ENCODE measurements at places on chromosomes 13 and 19.
A peak's percentile ranks its signal among the peaks of the same experiment; 100 is the strongest.

GRCh38 chr19:5827891-5828660 lies 11.4 kb downstream of the FUT6 start:
- peak; percentile 91 for DNase-seq

DNA sequence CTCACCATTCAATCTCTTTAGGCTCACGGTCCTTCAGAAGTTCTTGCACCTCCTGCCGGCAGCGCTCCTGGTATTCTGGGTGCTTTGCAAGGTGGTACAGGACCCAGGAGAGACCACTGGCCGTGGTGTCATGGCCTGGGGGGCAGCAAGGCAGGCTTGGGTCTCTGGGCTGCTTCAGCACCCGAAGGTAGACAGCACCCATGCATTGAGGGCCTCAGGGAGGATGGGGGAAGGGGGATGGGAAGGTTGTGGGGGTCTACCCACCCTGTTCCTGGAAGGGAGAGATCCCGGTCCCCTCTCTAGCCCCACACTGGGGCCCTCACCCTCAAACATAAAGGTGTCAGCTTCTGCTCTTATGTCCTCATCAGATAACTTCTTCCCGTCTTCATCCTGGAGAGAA lies 12.0 kb downstream of the CYP4F2 start:
- DNase-seq: no peak

GRCh38 chr19:45247136-45247535 lies 1.9 kb upstream of the EXOC3L2 start:
- no peak for DNase-seq

DNA sequence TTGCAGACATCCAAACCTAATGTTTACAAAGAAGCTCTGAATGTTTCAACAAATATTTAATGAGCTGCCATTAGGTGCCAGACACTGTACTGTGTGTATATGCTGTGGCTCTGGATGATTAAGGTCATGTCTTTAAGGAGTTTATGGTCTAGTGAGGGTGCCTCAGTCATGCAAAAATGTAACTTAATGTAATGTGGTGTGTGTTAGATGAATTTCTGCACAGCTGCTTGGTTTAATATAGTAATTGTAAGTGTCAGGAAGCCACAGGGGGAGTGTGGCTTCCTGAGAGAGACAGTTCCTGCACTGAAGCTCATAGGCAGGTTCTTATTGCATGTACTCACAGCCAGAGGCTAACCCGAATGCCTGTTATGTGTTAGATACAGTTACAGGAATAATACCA lies 43.3 kb downstream of the SPATA13 start:
- no peak for DNase-seq

GRCh38 chr19:35330475-35330874 lies 1.5 kb downstream of the CD22 start:
- DNase-seq: no peak

GRCh38 chr13:114049026-114049425 lies 75.2 kb upstream of the C13orf46 start:
- DNase-seq: no peak

GRCh38 chr19:18010149-18010548 lies 2.2 kb downstream of the ARRDC2 start:
- DNase-seq: no peak

- DNase-seq: no peak
Observed at GRCh38 chr19:17933414-17934129, 757 bp downstream of the CCDC124 start.

GRCh38 chr13:84902243-84902642 lies 897.0 kb downstream of the SLITRK6 start:
- DNase-seq: no peak

GRCh38 chr13:33137721-33138120 lies 121.5 kb downstream of the KL start:
- no peak for DNase-seq

DNA sequence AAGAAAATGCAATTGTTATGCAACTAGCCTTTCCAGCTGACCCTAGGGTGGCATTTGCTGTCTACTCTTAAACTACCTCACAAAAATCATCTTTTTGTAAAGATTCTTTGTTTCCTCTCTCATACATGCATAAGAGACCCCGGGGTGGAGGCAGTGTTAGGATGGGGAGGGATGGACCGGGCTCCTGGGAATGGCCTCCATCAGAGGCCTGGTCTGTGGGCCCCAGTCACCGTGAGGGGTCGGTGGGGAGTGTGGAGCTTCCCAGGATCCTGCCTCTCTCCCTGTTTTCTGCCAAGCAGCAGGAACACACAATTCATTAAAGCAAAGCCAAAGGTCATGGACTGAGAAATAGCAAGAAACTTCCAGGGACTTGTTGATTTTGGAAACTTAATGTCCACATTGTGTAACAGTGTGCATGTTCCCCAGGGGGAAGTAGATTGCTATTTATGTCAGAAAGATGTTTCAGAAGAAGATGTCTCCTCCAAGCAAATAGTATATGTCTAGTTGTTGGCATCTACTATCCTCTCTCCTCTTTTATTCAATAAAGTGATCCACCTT lies 241.4 kb downstream of the ENOX1 start:
- DNase-seq: no peak

DNA sequence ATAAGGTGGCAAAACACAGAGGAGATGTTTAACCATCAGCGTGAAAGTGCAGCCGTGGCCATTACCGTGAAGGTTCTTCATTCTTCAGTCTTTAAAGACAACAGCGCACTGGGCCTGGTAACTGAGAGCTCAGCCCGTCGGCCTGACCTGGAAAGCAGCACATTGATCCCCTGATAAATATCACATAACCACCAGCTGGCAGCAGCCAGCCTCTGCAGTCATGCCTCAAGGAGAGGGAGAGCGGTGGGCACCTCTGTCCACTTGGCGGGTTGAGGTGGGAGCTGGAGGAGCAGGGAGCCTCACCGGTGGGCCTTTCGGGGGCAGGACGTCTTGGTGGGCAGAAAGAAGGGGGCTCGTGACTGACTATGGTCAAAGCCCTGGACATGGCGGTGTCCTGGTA lies 58.1 kb downstream of the MCF2L start:
- no peak for DNase-seq

DNA sequence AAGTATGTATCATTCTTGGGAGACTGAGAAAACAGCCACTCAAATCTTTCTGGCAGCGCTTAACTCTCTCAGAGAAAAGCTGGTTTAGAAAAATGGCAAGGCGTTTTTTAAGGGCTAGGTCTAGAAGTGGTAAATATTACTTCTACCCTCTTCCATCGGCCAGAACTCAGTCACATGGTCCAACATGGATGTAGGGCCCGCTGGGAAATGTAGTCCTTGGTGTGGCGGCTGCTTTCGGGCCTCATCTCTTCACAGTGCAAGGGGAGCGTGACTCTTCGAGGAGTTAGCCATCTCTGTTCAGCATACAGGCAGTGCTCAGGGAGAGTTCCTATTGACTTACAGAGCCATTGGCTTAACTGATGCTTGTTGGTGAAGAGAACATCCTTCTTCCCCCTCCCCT lies 6.3 kb downstream of the VSTM2B start:
- DNase-seq: no peak

GRCh38 chr19:12842511-12842910 lies 4.2 kb downstream of the MAST1 start:
- no peak for DNase-seq

GRCh38 chr13:106038752-106039151 lies 496.7 kb downstream of the EFNB2 start:
- DNase-seq: no peak

- DNase-seq: no peak
Observed at GRCh38 chr19:5933391-5934068, 19.5 kb downstream of the CAPS start.

- no peak for DNase-seq
Observed at GRCh38 chr13:39528661-39528980, 74.4 kb downstream of the LHFPL6 start.

DNA sequence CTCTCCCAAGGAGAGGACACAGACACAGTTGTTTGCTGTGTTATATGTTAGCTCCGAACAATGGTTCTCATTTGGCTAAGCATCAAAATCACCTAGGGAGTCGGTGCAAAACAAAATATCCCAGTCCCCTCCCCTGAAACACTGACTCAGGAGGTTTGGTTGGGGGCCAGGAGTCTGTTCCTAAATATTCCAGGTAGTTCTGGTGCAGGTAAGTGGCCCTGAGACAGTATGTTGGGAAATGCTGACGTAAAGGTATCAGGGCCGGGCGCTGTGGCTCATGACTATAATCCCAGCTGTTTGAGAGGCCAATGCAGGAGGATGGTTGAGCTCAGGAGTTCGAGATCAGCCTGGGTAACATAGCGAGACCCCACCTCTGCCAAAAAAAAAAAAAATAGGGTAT lies 2.3 kb upstream of the MAP2K7 start:
- no peak for DNase-seq

- DNase-seq: no peak
Observed at GRCh38 chr13:114144606-114145244, 12.3 kb upstream of the RASA3 start.

- no peak for DNase-seq
Observed at GRCh38 chr13:37490176-37490779, 108.3 kb downstream of the POSTN start.

- no peak for DNase-seq
Observed at GRCh38 chr19:35973487-35973886, 21.5 kb upstream of the SDHAF1 start.

DNA sequence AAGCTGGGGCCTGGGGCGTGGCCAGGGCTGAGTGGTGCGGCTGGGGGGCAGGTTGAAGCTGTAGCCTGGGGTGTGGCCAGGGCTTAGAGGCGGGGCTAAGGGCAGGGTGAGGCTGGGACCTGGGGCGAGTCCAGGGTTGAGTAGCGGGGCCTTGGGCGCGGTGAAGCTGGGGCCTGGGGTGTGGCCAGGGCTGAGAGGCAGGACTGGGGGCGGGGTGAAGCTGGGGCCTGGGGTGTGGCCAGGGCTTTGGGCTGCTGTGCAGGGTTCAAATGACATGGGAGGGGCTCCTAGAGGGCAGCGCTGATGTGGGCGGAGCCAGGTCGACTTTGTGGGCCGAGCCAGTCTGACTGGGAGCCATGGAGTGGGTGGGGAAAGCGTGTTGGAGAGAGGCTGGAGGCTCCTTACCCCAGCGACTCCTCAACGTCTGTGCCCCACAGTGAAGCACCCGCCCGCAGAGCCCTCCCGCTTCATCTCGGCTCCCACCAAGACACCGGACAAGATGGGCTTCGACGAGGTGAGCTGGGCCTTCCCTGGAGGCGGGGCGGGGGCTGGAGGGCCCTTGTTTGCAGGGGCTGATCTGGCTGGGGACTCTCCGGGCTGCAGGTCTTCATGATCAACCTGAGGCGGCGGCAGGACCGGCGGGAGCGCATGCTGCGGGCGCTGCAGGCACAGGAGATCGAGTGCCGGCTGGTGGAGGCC lies 21.5 kb downstream of the COLGALT1 start:
- no peak for DNase-seq

GRCh38 chr19:1206150-1206863 lies 729 bp downstream of the STK11 start:
- no peak for DNase-seq

- no peak for DNase-seq
Observed at GRCh38 chr13:109626386-109627171, 159.8 kb downstream of the IRS2 start.

GRCh38 chr19:11196406-11197287 lies 698 bp downstream of the KANK2 start:
- no peak for DNase-seq

DNA sequence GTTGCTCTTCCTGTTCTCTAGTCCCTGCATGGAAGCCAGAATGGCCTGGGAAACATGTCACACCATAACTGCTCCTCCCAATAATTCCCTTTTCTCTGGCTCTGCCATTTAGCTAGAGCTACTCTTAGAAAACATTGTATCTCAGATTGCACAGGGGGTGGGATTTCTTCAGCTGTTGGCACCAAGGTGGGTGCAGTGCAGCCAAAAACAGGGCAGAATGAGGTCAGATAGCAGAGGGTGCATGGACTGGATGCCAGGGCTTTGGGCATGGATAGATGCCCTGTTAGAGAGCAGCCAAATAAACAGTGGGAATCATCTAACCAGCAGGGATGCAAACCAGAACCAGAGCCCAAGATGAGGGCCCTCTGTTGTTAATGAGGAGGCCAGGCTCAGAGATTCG lies 4.9 kb upstream of the AMER2 start:
- DNase-seq: no peak

- no peak for DNase-seq
Observed at GRCh38 chr13:94822356-94822755, 110.0 kb upstream of the SOX21 start.

DNA sequence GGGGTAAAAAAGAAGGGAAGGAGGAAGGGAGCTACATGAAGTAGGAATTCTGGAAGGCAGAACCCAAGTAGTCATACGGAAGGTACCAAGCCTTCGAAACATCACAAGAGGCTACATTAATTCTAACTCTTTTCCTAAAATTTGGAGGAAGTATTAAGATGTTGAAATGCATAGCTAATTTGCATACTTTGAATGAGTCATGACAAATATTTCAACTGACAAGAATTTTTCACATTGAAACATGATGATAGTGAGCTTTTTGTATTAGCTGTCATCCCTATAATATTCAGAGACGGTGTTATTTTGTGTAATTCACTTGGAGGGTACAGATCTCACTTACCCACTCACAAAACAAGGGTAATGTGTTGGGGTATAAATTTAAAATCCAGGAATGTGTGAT lies 9.1 kb upstream of the ACOD1 start:
- no peak for DNase-seq

- no peak for DNase-seq
Observed at GRCh38 chr13:111429064-111429558, 108.7 kb downstream of the TEX29 start.

DNA sequence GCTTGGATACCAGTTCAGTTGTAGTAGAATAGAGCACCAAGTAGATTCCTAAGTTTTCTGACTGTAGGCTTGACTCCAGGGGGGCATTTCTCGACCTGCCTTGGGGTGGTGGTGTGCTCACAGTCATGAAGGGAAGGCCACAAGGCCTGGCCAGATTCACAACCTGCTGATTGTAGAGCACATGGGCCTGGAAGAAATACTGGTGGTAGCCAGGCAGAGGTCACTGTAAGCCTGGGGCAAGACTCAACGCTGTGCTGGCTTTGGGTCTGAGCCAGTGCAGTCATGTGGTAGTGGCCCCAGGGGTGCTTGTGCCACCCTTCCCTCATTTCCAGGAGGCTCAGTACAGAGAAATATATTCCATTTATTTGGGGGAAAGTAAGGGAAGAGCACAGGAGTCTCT lies 832.3 kb upstream of the SLC10A2 start:
- DNase-seq: no peak

- no peak for DNase-seq
Observed at GRCh38 chr13:98559169-98559568, 17.7 kb downstream of the STK24 start.

DNA sequence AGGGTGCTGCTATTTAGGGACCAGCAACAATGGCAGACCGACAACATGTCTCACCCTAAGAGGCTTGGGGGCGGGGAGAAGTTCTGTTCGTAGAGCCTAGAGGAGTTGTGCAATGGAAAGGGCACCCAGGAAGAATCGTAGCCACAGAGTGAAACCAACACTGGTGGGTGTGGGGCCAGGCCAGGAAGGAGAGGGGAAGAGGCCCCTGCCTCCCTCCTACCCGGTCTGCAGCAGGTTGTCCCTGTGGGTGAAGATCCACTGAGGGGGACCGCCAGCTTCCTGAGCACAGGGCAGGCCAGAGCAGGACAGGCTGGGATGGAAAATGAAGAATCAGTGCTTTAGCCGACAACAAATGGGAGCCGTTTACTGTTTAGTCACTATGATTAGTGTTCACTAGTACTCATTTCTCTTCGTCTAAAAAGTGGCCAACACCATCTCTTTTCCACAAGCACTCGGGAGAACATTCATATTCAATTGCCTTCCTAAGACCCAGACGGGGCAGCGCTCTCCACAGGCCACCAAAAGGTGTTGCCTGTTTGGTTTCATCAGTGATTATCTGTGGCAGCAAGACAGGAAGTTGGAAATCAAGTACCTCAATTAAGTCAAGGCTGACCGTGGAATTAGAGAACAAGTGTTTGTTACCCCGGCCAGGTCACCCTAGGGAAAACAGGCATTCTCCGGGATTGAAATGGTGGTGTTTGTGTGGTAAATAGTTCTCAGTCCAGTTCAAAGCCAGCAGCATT lies 1.1 kb upstream of the ATP11A start:
- DNase-seq: no peak

GRCh38 chr19:40702337-40703012 lies 12.0 kb upstream of the NUMBL start:
- DNase-seq: no peak
